ENCODE measurements at places on chromosomes 7 and 10.
A peak's percentile ranks its signal among the peaks of the same experiment; 100 is the strongest.

- no peak for DNase-seq
These were observed 11.1 kb downstream of the PKD1L1 start for GRCh38 chr7:47937065-47937687.

GRCh38 chr10:18542832-18543231 lies 108.6 kb downstream of the NSUN6 start:
- peak; percentile 51 for DNase-seq

DNA sequence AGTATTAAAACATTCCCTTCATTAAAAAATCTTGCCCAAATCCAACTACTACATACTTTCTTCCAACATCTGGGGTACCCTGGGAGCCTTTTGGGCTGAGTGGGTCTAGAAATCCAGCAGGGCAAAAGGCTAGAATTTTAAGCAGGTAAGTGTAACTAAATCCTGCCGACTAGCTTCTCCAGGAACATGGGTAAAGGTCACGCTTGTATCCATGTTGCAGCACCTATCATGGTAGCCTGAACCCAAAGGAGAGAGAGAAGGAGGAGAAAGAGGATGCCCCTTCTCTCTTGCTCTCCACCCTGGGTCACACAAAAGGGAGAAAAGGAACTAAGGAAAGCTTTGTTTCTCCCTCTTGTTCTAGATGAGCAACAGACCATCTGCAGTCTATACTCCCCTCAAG lies 53.3 kb downstream of the ZNF680 start:
- no peak for DNase-seq

- no peak for DNase-seq
These were observed 83.1 kb downstream of the CDH23 start for GRCh38 chr10:71479831-71480230.

DNA sequence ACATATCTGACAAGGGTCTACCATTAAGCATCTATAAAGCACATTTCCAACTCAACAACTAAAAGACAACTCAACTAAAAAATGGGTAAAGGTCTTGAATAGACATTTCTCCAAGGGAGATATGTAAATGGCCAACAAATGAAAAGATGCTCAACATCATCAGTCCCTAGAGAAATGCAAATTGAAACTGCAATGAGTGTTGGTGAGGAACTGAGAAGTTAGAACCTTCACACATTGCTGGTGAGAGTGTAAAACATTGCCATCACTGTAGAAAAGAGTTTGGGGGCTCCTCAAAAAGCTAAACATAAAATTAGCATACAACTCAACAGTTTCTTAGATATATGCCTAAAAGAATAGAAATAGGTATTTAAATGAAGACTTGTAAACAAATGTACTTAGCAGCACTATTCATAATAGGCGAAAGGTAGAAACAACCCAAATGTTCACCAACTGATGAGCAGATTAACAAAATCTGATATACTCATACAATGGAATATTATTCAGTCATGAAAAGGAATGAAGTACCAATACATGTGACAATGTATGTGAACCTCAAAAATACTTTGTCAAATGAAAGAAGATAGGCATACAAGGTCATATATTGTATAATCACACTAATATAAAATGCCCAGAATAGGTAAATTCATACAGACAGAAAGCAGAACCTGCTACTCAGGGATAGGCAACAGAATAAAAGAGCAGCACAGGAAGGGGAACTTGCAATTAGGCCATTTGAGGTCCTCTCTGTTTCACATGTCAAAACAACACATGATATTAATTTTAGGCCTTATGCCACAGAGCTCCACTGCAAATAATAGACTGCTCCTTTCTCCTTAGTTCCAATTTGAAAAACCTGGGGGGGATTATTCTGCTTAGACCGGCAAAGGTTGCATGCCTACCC lies 10.6 kb upstream of the LRRC72 start:
- DNase-seq = no peak

DNA sequence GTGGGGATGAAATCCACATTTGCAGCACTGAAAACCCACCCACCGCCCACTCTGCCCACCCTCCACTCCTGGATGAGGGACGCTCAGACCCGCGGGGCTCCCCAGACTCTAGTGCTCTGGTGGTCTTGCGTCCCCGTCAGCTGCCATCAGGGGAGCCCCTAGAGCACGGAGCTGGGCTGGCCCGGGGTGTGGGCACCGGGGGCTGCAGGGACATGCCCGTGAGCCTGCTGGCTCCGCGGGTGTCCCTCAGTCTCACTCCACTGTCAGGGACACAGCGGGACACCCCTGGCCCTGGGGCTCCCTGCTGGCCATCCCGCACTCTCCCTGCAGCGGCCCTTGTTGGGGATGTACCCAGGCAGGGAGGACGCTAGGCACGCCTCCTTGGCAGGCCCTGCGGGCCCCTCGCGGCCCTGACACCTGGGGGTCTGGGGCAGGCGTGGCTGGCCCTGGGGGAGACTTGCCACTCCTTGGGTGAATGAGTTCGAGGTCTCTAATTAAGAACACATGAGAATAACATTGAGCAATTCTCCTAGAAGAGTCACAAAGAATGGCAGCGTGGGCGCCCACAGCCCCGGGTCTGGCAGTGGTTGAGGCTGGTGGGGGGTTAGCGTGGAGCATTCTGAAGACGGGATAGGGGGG lies 64.2 kb downstream of the CFAP46 start:
- DNase-seq = peak; percentile 11

DNA sequence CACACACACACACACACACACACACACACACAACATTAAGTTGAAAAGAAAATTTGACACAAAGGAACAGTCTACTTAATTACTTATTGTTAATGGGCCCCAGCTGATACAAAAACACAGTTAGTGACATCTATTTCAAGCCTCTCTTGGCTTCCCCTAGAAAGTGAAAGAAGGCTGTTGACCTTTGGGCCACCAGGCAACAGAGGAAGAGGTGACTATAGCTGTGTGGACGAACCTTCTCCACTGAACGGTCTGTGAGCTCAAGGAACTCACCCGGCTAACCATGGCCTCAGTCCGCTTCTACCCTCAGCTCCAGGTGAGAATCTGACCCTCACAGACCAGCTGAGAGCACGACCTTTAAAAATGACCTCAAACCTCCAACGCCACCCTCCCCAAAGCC lies 32.9 kb upstream of the CALN1 start:
- no peak for DNase-seq

DNA sequence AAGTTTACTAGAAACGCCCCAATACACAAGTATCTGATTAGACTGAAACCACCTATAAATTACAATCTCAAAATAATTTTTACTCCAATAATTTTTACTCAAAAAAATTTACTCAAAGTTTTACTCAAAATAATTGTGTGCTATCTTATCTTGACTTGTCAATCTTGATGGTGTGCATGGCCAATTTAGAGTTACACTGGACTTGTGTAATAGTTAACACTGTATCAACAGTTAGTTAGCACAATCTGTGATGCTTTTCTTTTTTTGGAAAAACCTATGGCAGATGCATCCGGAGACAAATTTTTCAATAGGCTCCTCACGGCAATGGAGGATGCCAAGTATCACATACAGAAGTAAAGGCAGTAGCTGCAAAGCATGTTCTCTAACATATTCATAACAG lies 24.9 kb downstream of the LMOD2 start:
- no peak for DNase-seq

DNA sequence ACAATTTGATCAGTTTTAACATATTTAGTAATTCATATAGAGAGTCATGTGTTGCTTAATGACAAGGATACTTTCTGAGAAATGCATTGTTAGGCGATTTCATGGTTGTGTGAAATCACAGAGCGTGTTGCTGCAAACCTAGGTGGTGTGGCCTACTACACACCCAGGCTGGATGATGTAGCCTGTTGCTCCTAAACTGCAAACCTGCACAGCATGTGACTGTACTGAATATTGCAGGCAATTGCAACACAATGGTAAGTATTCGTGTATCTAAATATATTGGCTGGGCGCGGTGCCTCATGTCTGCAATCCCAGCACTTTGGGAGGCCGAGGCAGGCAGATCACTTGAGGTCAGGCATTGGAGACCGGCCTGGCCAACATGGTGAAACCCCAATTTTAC lies 73.7 kb upstream of the BAIAP2L1 start:
- no peak for DNase-seq

GRCh38 chr7:34038816-34039470 lies 133.6 kb downstream of the BMPER start:
- DNase-seq = peak; percentile 73

GRCh38 chr7:97014145-97014750 lies 8.9 kb downstream of the DLX6 start:
- DNase-seq = no peak

- no peak for DNase-seq
These were observed 2.0 kb downstream of the CALML3 start for GRCh38 chr10:5526691-5527331.

DNA sequence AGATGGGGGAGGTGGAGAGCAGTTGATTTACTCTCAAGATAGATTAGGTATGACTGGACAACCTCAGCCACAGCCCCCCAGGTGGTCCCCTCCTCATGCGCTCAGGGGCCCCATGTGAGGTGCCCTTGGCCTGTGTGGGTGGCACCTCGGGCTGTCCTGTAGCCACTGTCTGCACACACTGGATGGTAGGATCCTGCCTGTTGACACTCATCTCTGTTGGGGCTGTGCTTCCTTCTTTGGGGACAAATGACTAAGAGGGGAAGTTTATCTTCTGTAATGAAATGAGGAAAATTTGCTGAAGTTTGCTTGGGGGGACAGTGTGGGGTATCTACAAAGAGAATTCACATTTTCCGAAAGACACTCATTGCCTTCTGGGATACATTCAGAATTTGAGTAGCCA lies 53.6 kb upstream of the ANTXRL start:
- DNase-seq = no peak

DNA sequence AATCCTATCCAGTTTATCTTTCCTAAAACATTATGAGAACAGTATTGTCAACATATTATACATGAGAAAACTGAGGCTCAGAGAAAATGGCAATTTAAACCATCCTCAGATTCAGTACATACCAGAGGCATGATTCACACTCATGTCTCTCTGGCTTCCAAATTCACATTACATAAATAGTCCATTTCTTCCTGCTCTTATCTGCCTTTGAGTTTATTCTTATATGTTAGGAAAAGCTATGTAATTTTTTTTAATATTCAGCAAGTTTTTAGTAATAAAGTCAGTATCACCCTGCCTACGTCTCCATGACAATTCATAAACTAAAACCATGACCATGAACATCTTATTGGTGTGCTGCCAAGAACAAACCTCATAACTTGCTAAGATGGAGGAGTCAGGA lies 1260.2 kb upstream of the SORCS1 start:
- peak; percentile 71 for DNase-seq

DNA sequence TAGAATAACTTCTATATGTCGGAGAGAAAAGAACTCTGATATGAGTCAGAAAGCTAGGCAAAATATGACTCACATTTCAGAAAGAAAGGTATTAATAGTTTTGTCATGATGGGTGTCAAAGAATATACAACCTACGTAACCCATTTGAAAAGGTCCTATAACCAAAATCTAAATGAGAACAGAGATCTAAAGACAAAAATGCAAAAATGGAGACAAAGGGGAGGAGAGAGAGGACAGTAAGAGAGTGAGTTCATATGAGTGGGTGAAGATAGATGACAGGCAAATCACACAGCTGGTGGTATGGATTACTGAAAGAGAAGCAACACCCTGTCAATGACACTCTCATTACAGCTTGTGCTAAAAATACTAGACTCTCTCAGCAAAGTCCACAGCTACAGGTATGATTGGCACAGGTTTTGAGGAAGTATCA lies 25.6 kb downstream of the ANKMY2 start:
- DNase-seq = no peak

DNA sequence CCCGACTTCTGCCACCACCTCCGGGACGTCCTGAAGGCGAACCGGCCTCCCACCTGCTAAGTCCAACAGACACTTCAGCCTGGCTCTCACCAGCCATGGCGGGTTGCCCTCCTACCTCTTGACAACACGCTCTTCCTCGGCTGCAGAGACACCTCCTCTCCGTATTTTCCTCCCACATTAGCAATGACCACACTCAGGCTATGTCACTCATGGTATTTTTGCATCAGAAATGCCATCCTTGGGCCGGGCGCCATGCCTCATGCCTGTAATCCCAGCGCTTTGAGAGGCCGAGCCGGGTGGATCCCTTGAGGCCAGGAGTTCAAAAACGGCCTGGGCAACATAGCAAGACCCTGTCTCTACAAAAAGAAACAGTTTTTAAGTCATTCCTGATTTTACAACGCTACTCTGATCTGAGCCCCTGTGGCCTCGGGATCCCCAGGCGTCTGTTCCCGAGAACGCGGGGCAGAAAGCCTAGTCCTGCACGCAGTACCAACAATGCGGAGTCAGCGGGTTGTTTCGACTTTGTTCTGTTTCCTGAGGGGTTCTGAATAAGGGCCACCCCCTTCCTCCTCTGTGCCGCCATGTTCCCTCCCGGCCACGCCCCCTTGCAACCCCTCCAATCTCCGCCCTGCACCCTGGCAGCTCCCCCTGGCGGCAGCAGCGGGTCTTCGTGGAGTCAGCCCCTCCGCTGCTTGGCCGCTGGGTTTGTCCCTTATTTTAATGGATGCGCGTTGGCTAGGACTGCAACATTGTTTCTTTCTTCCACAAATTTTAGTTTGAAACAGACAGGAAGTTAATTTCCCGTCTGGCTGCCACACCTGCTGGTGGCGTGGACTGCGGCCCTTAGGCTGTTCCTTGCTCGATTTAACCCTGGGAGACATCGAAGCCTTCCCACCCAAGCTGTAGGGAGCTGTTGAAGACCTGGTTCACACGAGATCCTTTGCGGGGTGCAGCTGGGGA lies 9.7 kb upstream of the ZFAND2A start:
- peak; percentile 62 for DNase-seq

DNA sequence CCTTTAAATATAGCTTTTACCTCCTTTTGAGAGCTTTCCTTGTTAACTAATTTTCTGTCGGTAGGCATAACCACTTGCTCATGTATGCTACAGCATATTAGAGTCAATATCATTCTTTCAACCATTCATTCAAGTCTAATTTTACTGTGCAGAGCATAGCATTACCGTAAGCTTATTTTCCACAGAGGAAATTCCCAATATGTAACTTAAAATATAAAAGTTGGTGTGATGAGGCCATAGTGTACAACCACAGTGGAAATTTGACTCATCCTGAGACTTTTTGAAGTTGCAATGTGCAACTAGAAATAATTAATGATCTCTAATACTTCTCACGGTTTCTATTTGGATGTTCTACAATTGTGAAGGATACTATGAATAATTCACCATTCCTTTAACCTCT lies 80.6 kb upstream of the KLF6 start:
- DNase-seq = no peak

GRCh38 chr10:124625831-124626238 lies 118.3 kb downstream of the FAM53B start:
- no peak for DNase-seq

DNA sequence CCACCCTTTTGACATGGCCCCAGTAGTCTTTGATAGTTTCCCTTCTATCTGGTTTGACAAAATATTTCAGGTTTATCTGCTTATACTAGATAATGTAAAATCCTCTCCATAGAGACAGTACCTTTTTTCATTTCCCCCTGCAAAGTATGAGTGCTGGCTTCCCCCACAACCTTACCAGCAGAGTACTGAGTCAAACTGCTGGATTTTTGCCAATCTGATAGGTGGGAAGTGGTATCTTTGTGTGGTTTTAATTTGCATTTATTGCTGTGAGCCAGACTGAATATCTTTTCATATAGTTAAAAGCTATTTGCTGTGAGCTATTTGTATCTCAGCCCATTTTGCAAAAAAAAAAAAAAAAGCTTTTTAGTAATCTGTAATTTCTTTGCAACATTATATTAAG lies 32.1 kb upstream of the HECTD2 start:
- DNase-seq = peak; percentile 48

- DNase-seq = no peak
These were observed 89.7 kb upstream of the RET start for GRCh38 chr10:42987121-42987541.
